ENCODE measurements at places on chromosomes 2 and 18.

GRCh38 chr2:20186078-20186854 lies 38.7 kb downstream of the SDC1 start:
- DNase-seq = no peak

GRCh38 chr18:48098538-48098937 lies 168.1 kb upstream of the SMAD2 start:
- DNase-seq = no peak

GRCh38 chr2:188285049-188285448 lies 6.6 kb upstream of the GULP1 start:
- DNase-seq = no peak

DNA sequence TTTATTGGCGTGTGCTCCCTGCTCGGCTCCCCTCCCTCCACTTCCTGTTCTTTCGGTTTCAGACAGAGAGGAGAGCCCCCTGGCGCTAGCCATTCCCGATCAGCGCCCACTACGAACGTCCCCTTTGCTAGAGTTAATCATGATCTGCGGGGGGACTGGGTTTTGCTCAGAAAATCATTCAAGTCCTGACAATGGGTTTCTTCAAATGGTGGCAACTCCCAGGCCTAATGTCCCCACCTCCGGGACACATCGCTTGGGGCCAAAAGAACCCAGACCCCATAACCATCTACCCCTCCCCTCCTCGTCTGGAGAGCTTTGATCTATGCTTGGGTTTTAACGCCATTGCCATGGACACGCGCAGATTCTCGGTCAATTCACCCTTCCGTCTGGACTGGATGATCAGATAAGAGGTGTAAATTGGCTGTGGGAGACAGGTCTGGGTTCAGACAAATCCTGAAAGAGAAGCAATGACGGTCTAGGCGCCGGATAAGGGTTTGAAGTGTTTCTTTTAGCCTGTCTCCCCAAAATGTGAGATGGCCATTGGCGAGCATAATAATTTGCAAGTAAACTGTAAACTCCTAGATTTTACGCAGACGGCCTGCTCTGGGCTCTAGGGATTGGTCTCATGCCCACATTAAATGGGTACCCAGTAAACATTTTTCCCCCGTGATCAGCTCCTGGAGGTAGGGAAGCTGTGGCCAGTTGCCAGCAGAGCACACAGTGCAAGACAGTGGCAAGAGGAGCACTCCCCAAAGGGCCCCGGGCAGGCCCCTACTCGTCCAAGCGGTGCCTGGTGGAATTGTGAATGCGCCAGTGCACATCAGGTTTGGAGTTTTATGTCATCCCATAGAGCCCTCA lies 4.7 kb downstream of the NRP2 start:
- DNase-seq = no peak

DNA sequence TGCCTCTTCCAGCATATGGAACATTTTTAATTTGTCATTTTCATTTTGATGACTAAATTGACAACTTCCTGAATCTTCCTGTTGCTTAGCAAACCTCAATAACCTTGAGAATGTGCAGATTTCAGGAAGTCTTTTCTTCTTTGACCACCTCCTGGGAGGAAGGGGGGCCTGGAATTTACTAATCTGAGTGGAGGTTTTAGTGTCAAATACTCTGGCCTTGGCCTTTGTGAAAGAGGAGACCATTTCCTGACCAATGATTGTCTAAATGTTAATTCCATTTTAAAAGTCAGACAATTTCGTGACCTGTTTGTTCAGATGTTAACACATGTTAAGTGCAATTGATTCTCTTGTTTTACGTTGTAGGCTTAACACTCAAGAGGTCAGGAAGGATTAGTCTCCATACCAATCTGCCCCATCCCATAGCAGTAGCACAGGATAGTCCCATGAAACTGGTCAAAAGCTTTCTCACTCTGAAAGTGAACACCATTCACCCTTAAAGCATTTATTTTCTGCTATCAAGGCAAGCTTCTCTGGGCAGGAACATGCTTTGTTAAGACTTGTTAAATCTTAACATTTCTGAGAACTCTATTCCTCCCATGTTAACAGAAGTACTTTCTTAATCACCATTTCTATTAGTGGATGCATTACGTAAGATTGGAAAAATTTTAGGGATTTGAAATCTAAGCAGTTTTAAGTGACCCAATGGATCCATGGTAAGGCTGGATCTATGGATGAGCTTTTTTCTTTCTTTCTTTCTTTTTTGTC lies 219.6 kb downstream of the RND3 start:
- DNase-seq = no peak

- no peak for DNase-seq
Measured at GRCh38 chr2:134405611-134406081, 151.8 kb downstream of the MGAT5 start.

- DNase-seq = no peak
Measured at GRCh38 chr2:224893848-224894247, 148.4 kb downstream of the DOCK10 start.

DNA sequence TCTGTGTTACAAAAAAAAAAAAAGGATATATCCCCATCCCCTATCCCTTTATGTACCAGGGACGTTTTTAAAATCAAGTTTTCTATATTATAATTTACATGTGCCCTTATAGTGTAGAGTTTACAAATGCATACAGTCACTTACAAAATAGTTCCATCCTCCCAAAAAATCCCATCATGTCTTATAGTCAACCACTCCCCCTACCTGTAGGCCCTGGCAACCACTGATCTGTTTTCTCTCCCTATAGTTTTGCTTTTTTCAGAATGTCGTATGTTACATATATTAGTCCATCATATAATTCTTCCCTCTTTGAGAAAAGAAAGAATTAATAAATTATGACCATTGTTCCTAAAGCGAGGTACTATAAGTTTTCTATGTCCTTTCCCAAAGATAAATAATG lies 17.8 kb downstream of the CFAP210 start:
- no peak for DNase-seq

DNA sequence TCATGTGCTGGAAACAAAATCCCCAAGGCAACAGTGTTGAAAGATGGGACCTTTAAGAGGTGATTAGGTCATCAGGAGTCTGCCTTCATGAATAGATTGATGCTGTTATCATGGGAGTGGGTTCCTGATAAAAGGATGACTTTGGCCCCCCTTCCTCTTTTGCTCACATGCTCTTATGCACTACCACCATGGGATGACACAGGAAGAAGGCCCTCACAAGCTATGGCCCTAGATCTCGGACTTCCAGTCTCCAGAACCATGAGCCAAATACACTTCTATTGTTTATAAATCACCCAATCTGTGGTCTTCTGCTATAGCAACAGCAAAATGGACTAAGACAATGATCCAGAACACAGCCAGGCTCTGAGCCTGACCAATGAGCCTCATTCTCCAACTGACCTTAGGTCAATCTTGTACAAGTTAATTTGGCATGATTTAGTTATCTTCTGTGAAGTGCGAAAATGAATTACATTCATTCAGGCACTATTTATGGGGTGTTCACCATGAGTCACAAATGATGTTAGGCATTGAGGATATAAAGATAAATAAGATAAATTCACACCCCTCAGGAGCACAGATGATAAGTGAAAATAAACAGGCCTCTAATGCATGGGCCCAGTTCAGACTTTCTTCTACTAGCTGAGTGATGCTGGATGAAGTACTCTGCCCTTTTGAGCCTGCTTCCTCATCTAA lies 37.7 kb upstream of the NT5C1B start:
- DNase-seq = no peak

DNA sequence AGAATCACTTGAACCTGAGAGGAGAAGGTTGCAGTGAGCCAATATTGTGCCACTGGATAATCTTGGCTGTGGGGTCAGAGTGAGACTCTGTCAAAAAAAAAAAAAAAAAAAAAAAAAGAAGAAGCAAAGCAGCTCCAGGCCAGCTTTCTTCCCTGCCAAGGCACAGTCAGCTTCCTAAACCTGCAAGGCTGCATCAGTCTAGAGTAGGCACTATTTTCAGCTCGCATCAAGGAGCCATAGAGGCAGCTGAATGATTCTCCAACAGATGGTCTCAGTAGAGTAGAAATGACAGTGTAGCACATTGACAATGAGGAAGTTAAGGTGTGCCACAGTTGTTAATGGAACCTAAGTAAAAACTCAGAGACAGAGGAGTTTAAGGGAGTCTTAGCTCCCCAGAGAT lies 35.6 kb downstream of the BMP10 start:
- DNase-seq = no peak

GRCh38 chr2:137897082-137897481 lies 67.2 kb upstream of the HNMT start:
- DNase-seq = no peak
